NCI-H2107 (cell line): ENCODE measurements at places on chromosomes 16 and 17.

DNA sequence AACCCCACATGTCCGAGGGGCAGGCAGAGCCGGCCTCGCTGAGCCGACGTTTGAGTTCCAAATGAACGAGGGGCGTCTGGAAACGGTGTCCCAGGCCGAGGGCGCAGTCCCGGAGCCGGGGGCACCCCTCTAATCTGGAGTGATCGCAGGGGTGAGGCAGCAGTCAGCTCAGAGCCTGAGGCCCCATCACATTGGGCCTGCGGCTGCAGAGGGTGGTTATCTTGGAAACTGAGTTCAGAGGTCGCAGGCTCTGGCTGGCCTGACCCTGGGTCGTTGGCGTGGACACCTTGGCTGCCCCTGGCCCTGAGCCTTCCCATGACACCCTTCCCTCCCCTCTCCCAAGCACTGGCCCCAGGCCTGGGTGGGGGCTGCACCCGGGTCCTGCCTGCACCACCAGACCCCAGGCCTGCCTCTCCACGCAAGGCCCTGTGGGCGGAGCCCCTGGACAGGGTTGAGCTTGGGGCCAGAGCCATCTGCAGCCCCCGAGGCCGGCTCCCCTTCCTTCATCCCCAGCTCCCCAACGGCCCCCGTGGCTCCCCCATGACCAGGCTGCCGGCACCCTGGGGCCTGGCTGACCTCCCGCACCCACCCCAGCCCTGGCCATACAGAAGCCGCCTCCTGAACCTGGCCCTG, 45.6 kb downstream of the ZFPM1 start:
- DNase-seq = no peak

DNA sequence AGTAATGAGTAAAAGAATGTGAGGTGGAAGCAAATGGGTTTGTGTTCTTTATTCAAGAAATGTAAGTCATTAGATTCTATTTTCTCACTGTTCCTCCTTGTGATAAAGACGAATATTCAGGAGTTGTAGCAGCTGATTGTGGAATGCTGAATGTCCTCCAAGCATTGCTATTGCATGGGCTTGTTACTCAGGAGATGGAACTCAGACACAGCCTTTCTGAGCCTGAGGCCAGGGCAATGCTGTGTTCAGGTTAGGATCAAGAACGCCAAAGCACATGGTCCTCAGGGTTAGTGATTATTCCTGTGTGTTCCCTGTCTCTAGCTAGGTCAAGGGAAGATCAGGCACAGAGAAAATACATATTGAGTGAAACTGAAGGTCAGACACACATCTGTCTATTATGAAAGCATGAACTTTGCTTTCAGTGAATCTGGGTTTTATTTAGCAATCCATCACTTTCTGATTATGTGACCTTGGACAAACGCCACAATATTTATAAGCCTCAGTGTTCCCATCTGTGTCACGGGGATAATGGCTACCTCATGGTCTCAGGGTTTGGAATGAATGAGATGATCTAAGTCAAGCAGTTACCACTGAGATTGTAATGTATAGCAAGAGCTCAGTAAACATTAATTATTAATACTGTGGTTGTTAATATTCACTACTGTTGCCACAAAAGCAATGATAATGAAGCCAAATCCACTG, 426.8 kb upstream of the DYNLRB2 start:
- DNase-seq = no peak

DNA sequence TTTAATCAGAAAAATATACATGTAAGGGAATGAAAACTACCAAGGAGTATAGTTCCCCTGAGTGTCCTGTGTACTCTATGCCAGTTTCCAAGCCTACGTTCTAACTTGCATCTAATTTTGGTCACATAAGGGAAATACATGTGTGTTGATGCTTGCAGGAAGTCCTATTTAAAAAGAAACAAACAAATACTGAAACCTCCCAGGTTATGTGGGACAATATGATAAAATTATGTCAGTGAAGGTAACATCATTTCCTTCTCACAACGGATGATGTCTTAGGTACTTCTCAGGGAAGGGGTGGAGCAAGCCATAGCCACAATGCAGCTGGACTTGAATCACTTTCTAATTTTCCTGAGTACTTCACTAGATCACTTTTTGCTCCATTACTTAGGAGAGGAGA, 115.9 kb downstream of the ZFHX3 start:
- no peak for DNase-seq

GRCh38 chr16:81198635-81199034, 39.9 kb upstream of the BCO1 start:
- no peak for DNase-seq

GRCh38 chr16:1355591-1355990, 3.9 kb downstream of the GNPTG start:
- no peak for DNase-seq
